NCI-H526 treated with DMSO at 0.1 percent for 48 hours (cell line): ENCODE measurements at places on chromosomes 7 and 10.

- no peak for DNase-seq
These were observed 343.3 kb upstream of the MKI67 start for GRCh38 chr10:128469515-128469914.

DNA sequence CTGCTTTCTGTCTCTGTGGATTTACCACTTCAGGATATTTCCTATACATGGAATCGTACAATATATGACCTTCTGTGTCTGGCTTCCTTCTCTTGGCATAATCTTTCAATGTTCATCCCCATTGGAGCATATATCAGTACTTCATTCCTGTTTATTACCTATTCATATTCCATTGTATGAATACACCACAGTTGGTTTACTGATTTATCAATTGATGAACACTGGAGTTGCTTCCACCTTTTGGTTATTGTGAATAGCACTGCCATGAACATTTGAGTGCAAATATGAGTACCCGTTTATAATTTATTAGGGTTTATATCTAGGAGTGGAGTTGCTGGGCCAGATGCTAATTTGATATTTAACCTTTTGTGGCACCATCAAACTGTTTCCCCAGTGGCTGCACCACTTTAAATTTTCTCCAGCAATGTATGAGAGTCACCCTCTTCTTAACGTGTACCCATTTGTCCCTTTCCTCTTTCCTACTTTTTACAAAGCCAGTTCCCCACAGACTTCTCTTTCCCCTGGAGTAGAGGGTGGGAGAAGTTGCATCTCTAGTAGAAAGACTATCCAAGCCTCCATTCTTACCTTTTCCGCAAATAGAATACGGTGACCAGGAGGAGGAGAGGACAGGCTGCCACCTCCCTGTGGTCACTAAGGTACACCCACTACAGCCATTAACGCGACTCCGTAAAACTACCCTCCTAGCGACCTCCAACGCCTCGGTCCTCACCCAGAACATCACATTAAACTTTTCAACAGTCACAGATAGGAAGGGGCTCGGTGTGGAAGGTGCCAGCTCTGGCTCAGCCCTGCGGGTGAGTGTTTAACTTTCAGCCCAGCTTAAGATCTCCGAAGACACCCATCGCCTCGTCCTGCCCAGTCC, 25.6 kb downstream of the SCD start:
- no peak for DNase-seq

DNA sequence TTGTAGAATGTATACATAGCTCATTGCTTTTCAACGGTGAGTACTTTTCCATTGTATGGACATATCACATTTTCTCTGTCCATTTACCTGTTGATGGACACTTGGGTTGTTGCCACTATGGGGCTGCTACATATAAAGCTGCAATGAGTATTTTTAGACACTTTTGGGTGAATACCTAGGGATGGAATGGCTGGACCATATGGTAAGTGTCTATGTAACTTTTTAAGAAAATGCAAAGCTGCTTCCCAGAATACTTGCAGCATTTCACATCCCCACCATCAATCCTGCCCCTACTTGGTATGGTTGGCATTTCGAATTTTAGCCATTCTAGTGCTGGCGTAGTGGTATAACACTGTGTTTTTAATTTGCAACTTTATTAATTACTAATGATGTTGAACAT, 274.6 kb downstream of the TNS3 start:
- no peak for DNase-seq

GRCh38 chr10:116990276-116990800, 14.6 kb downstream of the SHTN1 start:
- no peak for DNase-seq

GRCh38 chr10:78948621-78949030, 120.1 kb upstream of the ZMIZ1 start:
- peak; percentile 25 for DNase-seq

DNA sequence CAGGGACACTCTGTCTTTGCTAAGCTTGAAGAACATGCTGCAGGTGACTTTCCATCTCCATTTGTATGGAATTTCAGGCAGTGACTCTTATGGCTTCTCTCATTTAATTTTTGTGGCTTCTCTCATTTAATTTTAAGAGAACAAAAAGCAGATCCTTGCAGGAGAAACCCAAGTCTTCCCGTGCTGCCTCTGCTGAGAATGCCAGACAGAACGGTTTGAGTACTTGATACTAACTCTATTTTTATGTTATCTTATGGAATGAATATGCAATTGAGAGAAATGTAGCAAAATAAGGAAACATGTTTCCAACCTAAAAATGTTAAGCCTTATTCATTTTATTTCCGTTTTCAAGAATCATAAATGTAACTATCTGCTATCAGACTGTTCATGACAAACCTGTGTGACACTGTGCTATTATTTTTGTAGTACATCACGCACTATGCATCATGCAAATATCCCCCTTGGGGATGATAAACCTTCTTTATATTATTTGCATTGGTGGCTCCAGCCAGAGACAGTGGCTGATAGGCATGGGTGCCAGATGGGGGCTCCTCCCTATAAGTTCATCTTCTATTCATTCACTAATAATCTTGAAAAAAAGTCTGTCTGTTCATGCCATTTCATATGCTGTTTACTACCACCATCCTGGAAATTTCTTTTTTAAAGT, 6.9 kb upstream of the RAPGEF5 start:
- peak; percentile 96 for DNase-seq

- no peak for DNase-seq
These were observed 211.4 kb downstream of the SEC23IP start for GRCh38 chr10:120103738-120104560.

DNA sequence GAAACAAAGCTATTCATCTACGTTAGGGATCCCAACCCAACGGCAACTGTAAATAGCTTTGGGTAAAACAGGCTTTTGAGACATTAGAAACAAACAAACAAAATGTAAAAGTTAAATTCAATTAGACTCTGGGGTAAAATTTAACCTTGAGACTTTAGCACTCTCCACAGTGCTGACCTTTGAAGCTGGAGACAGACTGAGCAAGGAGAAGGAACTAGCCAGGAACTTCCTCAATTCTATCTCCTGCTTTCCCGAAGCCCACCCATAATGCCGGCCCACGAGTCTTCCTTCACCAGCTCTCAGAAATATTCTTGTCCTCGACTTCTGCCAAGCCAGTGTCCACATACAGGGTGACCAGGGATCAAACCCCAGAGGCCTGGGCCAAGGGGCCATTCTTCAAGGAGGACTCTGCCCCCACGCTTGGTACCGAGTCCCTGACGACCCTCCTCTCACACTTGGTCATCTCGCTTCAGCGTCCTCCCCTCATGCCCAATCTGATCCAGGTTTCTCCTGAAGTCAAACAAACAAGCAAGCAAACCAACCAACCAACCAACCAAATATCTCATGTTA, 114.1 kb downstream of the HIPK2 start:
- no peak for DNase-seq

DNA sequence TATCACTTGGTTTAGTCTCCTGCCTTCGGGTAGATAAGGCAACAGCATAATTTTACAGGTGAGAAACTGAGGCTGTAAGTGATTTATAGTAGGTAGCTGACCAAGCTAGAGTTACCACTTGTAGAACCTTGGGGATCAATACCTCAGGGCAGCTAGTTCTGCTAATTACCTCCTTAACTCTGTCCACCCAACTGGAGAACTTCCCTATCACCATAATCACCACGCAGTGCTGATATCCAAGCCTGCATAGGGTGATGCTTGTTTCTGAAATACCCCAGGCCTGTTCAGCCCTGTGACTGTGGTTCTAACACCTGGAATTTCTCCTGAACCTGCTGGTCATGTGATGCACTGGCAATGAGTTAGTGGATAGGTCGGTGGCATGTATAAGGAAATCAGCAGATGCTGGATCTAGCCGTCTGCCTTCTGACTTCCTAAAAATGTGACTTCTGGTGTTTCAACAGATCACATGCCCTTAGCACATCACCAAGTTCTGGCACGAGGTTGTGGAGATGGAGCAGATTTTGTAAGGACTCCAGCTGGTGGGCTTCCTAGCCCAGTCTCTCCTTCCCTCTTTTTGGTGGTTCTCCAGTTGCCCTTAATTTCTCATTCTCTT, 15.3 kb downstream of the PLAU start:
- no peak for DNase-seq

DNA sequence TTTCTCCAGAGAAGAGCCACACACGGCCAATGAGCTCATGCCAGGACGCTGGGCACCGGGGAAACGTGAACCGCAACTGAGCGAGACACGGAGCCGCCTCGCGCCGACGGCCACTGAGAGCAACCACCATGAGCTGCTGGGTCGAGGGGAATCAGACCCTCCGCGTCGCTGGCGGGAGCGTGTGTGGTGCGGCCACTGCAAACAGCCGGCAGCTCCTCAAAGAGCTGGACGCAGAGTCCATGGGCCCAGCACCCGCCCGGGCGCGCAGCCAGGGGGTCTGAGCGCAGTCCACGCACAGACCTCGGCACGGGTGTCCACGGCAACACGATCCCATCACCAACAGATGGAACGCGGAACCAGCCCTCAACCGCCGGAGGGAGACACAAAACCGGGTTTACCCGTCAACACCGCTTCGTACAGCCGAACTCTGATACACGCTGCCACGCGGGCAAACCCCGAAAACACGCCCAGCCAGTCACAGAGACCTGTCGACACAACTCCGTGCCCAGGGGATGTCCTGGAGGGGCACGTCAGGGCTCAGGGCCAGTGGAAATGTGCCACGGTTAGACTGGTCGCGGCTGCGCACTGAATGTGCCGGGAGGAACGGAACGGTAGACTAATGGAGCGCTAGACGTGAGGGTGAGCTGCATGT, 147.1 kb downstream of the ELFN1 start:
- no peak for DNase-seq

- DNase-seq: no peak
These were observed 778 bp upstream of the GET4 start for GRCh38 chr7:875476-876076.

DNA sequence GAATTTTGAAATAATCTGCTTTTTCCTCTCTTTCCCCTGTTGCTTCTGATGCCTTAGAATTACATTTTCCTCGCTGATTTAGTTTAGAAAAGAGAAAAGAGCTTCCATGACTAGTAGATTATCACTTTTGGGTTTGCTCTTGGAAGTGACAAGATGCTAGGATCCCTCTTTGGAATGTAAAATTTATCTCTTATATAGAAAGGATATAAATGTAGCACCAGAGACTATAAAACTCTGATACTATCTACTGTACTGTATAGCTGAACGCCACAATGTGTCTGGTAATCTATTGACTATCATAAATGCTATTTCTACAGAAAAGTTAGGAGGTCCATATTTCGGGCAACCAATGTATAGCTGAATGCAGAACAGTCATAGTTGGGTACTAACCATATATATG, 1.1 kb upstream of the HDAC9 start:
- DNase-seq: no peak

DNA sequence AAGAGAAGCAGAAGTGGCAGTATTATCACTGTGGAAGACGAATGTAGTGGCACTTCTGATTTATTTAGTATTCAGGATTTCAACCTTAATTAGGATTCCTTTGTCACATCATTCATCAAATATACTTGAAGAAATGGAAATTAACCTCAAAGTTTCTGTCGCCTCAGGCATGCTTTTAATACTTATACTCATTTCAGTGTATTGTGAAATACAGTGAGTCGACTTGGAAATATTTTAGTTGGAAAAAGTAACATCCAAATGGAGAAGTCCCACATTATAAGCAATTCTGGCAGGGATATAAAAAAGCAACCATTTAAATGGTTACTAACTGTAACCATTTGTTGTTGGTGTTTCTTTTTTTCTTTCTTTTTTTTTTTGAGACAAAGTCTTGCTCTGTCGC, 648.8 kb downstream of the ARL4A start:
- no peak for DNase-seq

- no peak for DNase-seq
These were observed 101.7 kb downstream of the PTN start for GRCh38 chr7:137241655-137242360.

- peak; percentile 85 for DNase-seq
These were observed 26.0 kb upstream of the MALSU1 start for GRCh38 chr7:23273141-23273599.

DNA sequence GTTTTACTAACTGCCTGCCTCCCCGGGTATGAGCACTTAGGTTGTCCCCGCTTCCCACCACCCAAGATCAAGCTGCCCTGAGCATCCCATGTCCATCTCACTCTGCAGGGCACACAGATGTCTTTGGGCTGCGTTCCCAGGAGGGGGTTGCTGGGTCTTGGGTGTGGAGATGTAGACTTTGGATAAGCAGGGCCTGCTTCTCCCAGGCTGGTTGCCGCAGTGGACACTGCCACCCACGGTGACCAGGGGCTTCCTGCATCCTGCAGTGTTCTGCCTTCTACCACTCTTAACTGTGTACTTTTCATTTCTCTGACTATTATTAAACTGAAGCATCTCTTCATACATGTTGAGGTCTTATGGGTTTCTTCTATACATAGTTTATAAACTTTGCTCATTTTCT, 70.0 kb downstream of the DOCK1 start:
- no peak for DNase-seq

DNA sequence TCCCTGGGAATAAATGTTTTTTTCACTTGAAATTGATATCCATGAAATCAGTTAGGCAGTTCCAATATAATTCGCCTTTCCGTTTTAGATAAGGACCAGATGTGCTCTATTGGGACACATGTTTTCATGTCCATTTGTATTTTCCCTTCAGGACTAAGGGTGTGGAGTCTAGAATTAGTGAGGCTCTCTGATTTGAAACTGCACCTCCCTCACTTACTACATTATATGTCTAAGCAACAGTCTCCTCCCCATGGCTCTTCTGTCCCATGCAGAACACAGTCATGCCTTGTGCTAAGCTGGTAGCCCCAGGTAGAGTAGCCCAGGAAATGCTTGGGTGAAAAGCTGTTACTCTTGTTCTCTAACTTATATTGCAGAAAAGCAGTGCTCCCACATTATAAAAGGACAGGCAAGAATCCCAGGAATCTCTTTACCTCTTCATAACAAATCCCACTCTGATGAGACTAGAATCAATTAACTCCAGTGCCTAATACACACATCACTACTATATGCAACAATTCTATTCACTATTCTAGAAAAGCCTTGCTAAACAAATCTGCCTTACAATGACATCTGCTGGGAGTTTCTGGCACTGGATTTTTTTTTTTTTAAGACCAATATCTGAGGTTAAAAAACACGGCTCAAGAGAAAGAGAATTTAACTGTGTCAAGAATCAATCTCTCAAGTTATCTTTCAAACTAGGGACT, 293.9 kb downstream of the SNX13 start:
- DNase-seq: no peak

DNA sequence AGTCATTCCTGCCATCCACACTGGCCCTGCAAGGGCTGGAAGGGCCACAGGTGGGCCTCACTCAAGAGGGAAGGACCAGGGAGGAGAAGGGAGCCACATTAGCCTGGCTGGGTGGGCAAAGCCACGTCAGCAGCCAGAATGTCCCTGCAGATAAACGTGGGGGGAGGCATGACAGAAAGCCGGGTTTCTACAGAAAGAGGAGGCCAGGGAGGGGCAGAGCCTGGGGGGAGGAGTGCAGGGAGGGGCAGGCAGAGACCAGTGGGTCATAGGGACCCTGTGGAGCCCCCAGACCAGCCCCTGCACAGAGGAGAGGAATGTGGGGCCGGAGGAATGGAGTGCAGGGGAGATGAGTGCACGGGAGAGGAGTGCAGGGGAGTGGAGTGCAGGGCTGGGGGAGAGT, 590.2 kb downstream of the PTPRN2 start:
- no peak for DNase-seq
